Omental fat pad (tissue), 4 donors: ENCODE measurements at places on chromosomes 1 and 21.

DNA sequence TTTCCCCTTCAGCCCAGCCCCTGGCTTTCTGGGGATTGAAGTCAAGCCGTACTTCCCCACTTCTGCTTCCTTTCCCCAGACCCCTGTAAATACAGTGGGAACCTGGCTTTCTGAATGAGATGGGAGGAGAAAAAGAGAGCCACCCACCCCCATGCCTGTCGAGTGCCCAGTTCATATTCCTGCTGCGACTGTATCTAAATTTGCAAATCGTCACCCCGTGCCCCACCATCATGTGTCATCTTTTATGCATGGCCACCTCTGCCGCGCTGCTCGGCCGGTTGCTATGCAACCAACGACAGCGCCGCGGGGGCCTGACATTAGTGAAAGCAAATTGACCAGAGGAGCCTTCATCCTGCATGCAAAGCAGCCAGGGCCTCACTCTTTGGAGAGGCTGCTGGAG lies 143.0 kb downstream of the ELAVL4 start:
- DNase-seq: no peak

DNA sequence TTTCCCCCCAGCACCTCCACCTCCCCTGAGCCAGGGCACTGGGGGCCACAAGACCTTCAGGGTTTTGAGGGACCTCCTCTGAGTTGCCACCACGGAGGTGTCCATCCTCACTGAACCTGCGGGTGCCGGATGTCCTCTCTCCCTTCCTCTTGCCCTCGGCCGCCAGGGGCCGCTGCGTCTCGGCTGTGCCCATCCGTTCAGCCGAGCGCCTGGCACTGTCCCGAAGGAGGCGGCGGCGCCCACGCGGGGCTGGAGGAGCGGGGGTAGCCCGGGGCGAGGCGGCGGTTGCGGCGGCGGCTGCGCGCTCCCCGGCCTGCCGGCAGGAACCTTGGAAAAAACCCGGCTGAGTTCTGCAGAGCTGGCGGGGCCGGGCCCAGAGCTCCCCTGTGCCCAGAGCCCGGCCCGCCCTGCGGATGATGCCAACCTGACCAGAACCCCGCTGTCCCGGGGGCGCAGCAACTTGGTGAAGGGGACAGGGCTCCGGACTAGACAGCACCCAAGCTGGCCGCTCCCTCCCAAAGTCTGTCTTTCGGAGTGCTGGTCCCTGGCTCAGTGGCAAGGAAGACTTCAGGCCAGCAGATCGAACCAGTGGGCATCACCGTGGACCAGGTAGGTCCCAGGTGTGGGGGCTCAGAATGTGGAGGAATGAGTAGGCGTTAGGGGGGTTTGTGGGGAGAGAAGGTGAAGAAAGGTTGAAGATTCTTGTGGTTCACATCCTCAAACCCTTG lies 3.7 kb upstream of the PPM1J start:
- peak; percentile 74 for DNase-seq

GRCh38 chr21:26366781-26367180 lies 196.2 kb upstream of the APP start:
- no peak for DNase-seq

- no peak for DNase-seq
Measured at GRCh38 chr1:30847358-30847972, 61.1 kb downstream of the SDC3 start.

DNA sequence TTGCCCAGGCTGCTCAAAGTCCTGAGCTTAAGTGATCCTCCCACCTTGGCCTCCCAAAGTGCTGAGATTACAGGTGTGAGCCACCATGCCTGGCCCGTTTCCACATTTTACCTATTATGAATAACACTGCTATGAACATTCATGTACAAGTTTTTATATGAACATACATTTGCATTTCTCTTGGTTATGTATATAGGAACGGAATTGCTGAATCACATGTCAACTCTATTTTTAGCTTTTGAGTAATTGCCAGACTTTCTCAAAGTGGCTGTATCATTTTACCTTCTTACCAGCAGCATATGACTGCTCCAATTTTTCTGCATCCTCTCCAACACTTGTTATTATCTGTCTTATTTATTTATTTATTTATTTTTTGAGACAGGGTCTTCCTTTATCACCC lies 2.7 kb downstream of the SPATA21 start:
- no peak for DNase-seq

DNA sequence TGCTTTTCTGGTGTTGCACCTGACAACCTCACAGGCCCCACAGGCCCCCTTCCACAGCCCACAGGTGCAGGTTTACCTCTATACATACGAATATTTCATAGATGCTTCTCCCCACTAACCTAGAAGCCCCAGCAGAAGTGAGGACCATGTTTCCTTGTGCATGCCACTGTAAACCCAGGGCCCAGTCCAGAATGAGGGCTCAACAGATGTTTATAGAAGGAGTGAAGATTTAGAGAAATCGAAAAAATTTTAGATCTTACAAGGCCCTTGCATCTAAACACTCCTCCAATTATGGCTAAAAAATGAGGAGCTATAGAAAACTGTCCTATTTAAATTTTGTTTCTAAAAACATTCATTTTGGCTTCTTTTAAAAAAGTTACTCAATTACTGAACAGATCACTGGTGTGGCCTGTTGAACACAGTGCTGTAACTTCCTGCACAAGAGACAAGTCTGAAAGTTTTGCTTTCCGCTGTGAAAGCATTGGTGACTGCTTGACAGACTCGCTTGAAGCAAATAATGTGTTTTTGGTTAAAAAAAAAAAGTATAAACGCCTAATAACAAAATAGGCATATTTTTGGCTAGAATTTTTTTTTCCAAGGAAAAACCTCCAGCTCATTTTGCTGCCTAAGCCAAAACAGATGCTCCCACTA lies 1.2 kb downstream of the ABCB10 start:
- DNase-seq: no peak

DNA sequence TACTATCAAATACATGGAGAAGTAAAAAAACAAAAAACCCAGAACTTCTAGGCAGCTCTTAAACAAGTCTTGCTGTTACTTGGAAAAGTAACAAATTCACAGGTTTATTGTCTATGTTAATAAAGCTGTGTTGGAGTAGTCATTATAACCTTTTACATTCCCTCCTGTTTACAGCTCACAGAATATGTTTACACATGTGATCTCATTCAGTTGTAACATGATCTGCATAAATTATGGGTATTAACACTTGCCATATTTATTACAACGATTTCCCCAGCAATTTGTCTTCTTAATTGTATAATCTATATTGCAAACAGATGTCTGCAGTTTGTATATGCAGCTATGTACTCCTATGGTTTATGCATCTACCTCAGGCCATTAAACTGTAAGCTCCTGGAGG lies 28.6 kb downstream of the ERG start:
- no peak for DNase-seq

DNA sequence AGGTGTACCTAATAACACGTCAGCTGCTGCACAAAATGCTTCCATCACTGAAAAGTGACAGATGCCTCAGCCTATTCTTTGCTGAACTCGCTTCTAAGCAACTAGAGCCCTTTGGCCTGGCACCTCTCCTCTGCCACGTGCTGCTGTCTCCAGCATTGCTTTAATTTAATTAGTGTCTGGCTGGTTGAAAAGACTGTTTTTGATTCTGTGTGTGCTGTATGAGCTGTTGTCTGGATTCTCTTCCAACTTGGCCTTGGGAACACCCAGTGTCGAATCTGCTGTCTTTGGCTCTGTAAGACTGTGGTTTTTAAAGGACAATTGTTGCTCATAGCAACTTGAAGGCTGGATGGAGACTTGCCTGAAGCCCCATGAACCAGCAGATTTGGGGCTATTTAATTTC lies 109.5 kb downstream of the PSMG1 start:
- DNase-seq: no peak

GRCh38 chr1:205169248-205169647 lies 42.3 kb downstream of the DSTYK start:
- DNase-seq: no peak

- no peak for DNase-seq
Measured at GRCh38 chr1:34866762-34867109, 7.2 kb upstream of the SMIM12 start.

GRCh38 chr1:110420874-110421793 lies 13.6 kb upstream of the LAMTOR5 start:
- no peak for DNase-seq

DNA sequence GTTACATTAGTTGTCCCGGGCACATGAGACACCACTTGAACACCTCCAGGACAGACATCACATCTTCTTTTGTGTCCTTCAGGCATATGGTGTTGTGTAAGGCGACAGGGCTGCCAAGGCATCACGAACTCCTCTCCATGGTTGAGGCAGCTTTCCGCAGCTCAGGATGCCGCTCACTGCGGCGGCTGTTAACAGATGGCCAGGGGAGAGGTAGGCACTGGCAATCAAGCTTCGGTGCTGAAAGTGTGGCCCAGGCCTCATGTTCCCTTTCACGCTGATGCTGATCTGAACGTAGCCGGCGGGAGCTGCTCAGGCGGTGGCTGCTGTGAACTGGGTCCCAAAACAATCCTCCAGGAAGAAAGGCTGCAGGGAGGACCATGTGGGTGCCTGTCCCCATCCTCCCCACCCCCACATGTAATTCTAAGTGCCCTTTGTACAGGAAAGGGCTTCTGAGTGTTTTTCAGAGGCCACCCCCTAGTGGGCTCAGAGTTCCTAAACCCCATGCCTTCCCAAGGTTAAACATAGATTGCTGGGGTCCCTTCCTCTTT lies 287.1 kb upstream of the AJAP1 start:
- no peak for DNase-seq

DNA sequence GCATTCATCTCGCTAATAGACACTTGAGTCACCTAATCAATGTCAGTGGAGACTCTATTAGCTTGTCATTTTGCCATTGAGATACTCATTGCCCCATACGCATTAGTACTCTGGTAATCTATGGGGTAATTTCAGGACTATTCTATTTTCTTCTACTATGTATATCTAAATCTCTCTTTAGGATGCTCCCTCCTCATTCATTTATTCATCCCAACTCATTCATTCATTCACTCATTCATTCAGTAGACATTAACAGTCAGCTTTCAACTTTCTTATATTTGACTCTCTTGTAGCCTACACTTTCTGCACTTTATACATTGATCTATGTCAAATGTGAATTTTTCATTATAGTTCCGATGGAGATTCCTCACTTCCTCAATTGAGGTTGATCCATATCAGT lies 170.9 kb downstream of the ASTN1 start:
- no peak for DNase-seq

- no peak for DNase-seq
Measured at GRCh38 chr1:23337869-23338268, 6.2 kb downstream of the HNRNPR start.

- DNase-seq: no peak
Measured at GRCh38 chr1:205118752-205119151, 3.0 kb downstream of the RBBP5 start.

DNA sequence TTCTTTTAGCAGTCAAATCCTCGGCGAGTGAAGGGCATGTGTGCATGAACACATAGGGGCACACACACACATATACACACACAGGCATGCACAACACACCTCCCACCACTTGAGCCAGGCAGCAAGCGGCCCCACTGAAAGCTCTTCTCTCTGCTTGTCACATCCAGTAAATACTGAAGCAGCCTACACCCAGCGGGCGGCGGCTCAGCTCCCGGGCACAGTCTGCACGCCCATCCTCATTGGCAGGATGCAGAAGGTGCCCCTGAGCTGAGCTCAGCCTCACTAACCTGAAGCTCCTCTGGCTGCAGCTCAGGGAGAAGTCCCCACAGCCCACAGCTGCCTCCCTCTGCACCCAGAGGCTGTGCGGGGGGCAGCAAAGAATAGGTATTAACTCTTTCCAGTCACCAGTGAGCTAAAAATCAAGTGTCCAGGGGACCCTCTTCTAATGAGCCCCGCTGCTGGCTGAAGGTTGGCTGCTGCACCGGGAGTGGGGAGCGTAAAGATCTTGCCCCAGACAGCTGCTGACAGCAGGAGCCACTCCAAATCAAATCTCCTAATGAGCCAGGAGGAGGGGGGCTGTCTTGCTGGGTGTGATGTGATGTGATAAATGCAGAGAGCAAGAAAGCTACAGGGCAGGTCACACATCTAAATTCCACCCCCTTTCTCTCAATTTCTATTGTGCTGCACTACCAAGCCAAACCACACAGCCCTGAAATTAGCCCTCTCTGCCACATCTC lies 12.5 kb downstream of the RGS8 start:
- no peak for DNase-seq

DNA sequence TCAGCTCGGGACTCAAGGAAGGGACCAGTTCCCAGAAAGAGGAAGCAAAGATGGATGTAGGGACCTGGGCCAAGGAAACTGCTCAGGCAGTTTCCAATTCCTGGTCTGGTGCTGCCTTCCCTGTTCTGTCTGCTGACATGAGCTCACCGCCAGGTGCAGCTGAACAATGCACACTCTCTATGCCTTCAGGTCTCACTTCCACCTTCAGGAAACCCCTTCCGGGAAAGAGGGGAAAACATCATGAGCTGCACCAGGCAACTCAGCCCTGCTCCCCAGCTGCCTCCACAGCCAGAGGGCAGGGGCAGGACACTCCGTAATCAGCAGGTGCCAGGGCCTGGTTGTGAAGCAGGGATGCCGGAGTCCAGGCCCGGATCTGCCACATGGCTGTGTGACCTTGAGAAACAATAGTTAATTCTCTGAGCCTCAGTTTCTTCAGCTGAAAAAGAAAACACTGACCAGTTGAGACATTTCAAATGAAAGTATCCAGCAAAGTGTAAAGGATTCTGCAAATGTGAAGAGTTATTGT lies 27.8 kb downstream of the SMIM12 start:
- no peak for DNase-seq

GRCh38 chr21:45640888-45641479 lies 2.5 kb upstream of the PCBP3 start:
- DNase-seq: no peak

- DNase-seq: no peak
Measured at GRCh38 chr1:162256287-162256686, 120.4 kb downstream of the SPATA46 start.

DNA sequence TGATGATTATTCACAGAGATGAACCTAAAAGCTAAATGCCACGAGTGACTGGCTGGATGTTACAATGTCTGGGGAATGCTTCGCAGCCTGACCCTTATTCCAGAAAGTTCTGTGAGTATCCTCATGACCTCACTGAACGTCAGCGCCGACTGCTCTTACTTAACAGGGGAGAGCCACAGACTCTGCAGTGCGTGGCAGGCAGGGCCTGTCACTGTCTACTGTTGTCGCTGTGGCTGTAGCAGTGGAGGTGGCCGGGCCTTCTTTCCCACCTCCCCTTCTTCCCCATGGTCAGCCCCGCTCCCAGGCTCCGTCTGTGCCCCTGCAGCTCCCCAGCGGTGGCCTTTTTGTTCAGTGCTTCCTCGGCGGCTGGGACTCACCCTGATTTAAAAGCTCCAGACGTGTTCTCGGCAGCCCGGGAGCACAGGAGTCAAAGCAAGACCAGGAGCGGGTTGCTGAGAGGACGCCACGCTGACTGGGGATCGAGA lies 52.2 kb upstream of the TARBP1 start:
- peak; percentile 51 for DNase-seq

DNA sequence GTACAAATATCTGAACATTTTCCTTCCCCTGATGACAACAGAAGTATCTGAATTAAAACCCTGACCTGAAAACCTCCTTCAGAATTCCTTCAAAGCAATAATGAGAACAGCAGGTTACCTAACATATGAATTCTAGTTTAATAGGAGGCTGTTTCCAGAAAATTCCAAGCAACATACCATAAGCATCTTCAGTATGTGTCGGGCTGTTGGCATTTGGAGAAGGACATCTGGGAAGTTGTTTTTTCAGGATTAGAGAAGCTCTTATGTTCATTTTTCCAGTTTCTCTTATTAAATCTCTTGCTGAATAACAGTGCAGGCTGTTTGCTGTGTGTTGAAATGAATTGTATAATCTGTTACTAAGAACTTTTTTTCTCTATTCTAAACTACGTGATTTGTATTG lies 101.5 kb downstream of the PLA2G4A start:
- DNase-seq: no peak

- no peak for DNase-seq
Measured at GRCh38 chr1:202811296-202812175, 782 bp downstream of the PCAT6 start.
